Right cardiac atrium (tissue), 5 donors: ENCODE measurements at places on chromosomes 1 and 21. TPM values are rescaled to one million over a fixed set of nuclear protein-coding genes. Genes with fewer than 3 reads are reported as not detected.

PTCH2 gene
- total RNA-seq: 0.31 TPM

GRIK1 gene
- total RNA-seq: not detected

POU3F1 gene
- total RNA-seq: not detected

LCE1B gene
- not detected for total RNA-seq

TRAF3IP3 gene
- total RNA-seq: 1.3 TPM

PRKCZ gene
- 21.6 TPM for total RNA-seq

PIGR gene
- total RNA-seq: 0.17 TPM

CD52 gene
- total RNA-seq: 2.6 TPM

MAP3K21 gene
- 0.46 TPM for total RNA-seq

RPE65 gene
- not detected for total RNA-seq

TMEM9 gene
- 45.3 TPM for total RNA-seq

HTR1D gene
- total RNA-seq: not detected

CLCA2 gene
- total RNA-seq: not detected

CD84 gene
- 5.4 TPM for total RNA-seq

NTNG1 gene
- total RNA-seq: 0.41 TPM

DNA sequence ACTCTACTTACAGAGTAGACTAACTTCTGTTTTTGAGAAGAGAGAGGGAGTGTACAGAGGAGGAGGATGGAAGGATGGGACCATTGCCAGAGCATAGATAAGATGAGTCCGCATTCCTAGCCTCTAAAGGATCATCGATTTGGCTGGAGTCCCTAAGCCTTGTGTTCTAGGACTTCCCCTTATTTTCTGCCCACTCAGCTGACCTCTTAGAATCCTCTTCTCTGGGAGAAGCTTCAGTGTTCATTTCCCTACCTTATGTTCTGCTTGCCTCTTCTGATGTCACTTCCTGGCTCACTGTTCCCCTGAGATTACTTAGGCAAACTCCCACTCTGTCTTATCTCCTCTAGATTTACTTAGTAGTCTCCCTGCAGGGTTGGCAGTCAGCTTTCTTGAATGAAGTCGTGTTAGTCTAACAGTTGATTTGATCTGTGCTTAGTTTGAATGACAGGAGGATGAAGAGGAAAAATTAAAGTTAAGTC is 156.7 kb downstream of the SYT2 start:
- no peak for DNase-seq

GRCh38 chr1:89581859-89582258 is 51.1 kb upstream of the LRRC8C start:
- no peak for DNase-seq

GRCh38 chr1:95278173-95279006 is 44.4 kb downstream of the RWDD3 start:
- DNase-seq: no peak

DNA sequence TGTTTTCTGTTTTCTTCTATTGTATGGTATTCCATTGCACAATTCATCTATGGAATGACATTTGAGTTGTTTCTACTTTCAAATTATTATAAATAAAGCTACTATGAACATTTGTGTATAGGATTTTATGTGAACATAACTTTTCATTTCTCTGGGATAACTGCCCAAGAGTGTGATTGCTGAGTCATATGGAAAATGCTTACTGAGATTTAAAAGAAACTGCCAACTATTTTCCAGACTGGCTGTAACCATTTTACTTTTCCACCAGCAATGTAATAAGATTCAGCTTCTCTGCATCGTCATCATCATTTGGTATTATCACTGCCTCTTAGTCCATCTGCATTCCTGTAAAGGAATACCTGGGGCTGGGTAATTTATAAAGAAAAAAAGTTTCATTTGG is 779.6 kb upstream of the PRMT6 start:
- no peak for DNase-seq

- DNase-seq: peak; percentile 68
Observed at GRCh38 chr1:6889875-6890480, 104.7 kb downstream of the CAMTA1 start.

DNA sequence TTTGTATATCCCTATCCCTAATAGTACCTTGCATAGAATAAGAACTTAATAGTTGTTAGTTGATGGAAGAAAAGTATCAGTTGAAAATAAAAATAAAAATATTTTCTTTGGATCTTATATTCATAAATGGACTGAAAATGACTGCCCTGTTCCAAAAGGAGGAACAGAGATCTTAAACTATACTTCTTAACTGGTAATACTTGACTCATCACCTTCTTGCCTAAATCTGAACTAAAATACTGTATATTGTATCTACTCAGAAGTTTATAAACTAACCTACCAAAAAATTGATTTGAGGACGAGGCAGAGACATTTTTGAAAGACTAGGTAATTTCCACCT is 178.8 kb downstream of the SYT2 start:
- DNase-seq: no peak

DNA sequence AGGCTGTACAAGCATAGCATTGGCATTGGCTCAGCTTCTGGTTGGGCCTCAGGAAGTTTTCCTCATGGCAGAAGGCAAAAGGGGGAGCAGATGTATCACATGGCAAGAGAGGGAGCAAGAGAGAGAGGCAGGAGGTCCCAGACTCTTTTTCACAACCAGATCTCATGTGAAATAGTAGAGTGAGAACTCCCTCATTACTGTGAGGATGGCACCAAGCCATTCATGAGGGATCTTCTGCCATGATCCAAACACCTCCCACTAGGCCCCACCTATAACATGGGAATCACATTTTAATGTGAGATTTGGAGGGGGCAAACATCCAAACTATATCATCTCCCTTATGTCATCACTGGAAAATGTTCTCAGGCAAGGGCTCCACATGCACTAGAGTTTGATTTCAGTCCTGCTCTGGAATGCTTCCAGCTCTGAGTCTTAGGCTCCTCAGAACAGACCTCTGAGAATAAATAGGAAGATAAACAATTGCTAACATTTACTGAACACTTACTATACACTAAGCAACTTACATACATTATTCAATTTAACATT is 39.4 kb upstream of the VTCN1 start:
- DNase-seq: no peak

- no peak for DNase-seq
Observed at GRCh38 chr1:100622966-100623762, 85.2 kb downstream of the GPR88 start.

DNA sequence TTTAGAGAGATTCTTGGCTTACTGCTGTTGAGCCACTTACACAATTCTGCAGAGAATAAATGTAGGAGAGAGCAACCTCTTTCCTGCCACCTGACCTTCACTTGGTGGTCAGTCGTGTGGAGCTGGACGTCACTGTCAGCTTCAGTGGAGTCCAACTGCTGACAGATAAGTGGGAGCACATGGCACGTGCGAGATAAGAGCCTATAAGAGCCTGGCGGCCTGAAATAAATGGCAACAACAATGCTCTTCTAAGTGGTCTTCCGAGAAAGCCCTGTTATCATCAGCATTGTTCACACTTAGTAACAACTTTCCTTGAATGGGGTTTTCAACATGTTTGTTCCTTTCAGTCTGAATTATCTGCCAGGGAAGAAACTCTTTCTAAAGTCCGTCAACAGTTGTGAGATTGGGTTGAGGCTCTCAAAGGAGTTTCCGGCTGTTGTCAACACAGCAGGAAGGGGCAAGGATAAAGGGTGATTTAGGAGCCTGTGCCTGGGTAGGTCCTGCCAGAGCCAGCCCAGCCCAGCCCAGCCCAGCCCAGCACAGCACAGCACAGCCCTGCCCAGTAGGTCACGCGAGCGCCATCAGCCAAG is 57.2 kb upstream of the RUNX1 start:
- peak; percentile 60 for DNase-seq

- no peak for DNase-seq
Observed at GRCh38 chr1:168088511-168089325, 48.0 kb downstream of the GPR161 start.

DNA sequence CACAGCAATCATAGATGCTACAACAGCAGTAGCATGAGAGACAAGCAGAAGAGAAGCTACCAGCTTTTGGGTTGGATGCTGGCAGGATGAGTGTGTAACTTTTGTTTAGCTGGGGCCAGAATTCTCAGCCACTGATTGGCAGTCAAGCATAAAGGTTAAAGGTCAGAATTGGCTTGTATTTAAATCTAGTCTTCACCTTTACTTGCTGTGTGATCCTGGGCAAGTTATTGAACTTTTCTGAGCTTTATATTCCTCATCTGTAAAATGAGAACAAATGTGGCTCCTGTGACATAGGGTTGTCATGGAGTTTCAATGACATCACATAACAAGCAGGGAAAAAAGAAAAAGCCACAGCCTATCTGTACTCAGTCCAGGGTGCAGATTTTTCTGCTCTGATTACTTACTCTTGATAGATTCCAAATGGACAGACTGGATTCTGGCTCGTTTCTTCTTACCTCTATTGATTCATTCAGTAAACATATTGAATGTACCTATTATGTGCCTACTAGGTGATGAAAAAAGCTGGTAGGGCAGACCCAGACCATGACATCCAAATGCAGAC is 2.8 kb upstream of the AZIN2 start:
- no peak for DNase-seq

- no peak for DNase-seq
Observed at GRCh38 chr1:62229932-62230331, 35.3 kb downstream of the L1TD1 start.

DNA sequence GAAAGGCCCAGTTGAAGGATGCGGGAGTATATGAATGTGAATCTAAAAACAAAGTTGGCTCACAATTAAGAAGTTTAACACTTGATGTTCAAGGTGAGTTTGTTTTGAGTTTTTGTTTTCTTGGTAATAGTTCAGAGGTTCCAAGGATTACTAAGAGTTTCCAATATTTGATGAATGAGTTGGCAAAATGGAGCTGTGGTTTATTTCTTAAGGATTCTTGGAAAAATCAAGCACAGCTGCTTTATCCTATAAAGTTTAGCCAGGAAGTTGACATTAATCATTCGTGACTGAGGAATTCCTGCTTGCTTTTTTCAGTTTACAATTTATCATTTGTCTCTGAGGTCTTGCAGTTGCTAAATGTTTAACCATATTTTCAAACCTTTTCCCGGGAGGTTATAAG is 15.1 kb downstream of the VCAM1 start:
- DNase-seq: no peak

DNA sequence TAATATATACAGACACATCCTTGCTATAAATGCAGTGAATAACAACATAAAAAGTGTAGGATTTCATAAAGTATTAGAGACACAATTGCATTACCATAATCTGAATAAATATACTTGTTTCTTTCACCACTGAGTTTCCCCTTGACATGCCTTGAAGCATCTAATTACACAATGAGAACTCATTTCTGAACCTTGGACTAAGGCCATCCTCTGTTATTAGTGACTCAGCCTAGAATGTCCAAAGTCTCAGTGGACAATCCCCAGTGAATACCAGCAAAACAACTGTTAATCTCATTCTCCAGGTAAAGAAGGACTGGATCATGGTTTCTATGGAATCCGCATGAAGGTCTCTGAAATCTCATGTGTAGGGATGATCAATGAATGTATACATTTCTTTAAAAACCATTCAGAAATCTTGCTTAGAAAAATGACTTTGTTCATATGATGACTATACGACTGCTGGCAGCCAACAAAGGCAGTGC is at the start of gene OR2L5:
Gene OR2L5, plus strand, starts transcription at position 432 of the 482 bp plus-strand sequence. CDS start 8,288 bp downstream, outside the sequence.
- no peak for DNase-seq

- no peak for DNase-seq
Observed at GRCh38 chr1:156122086-156122485, 7.6 kb downstream of the LMNA start.

GRCh38 chr1:6956488-6957159 is 171.4 kb downstream of the CAMTA1 start:
- DNase-seq: no peak

GRCh38 chr1:193562121-193562520 is 375.7 kb upstream of the B3GALT2 start:
- no peak for DNase-seq

- no peak for DNase-seq
Observed at GRCh38 chr1:236494586-236495466, 29.0 kb upstream of the LGALS8 start.

- DNase-seq: no peak
Observed at GRCh38 chr21:34688145-34688544, 19.4 kb downstream of the CLIC6 start.

GRCh38 chr1:33429332-33429731 is 1.6 kb downstream of the PHC2 start:
- DNase-seq: no peak

GRCh38 chr1:65009724-65010420 is 43.5 kb upstream of the JAK1 start:
- no peak for DNase-seq

DNA sequence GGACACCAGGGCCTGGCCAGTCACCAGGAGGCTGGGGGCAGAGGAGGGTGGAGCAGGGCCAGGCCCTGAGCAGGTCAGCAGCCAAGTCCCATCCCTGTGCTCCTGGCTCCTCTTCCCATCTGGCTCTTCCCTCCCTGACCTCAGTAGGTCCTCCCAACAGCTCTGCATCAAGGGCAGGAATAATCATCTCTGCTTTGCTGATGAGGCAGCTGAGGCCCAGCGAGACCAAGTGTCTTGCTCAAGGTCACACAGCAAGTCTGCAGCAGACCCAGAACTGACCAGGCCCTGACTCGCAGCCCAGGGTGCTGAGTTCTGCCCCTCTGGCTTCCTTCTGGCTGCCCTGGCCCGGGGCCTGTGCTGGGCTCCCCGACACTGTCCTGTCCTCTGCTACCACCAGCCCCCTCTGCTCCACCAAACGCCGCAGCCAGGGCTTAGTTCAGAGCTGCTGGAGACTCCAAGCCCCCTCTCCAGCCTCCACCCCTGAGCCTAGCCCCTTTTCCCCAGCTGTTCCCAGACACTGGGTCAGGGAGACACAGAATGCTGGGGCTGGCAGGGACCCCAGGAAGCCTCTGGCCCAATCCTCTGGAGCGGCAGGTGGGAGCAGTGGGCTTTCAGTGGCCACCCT is 224.9 kb downstream of the PTPRU start:
- DNase-seq: no peak

DNA sequence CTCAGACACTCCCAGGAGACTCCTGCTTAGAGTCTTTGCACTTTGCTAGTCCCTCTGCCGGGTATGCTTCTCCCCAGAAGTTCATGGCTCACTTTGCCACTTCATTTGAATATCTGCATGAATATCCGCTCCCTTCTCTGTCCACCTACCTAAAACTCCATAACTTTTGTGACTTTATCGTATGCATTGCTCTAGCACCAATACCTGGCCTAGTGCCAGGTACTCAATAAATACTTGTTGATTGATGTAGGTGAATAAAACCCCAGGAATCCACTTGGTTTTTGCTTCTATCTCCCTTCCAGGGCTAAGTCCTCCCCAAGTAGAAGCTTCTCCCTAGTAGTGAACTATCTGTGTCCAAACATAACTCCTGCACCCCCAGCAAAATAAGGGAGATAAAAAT is 27.8 kb upstream of the CTTNBP2NL start:
- DNase-seq: no peak
